Vagina (tissue), 2 donors: ENCODE measurements at places on chromosomes 2 and 18. TPM values are rescaled to one million over a fixed set of nuclear protein-coding genes. Genes with fewer than 3 reads are reported as not detected.

DNA sequence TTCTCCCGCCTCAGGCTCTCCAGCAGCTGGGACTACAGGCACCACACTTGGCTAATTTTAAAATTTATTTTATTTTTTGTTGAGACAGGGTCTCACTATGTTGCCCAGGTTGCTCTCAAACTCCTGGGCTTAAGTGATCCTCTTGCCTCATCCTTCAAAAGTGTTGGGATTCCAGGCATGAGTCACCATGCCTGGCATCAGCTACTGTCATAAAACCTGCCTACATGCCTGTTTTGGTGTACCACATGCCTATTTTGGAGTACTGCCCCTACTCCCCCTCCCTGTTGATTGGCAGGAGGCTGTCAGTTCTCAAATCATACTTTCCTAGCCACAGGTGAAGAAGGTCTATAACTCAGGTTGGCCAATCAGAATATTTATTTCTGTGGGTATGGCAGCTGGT is 64.0 kb downstream of the CHST9 start:
- DNase-seq, result no peak

The OR6B2 gene
- total RNA-seq, result not detected

The TNFRSF11A gene
- total RNA-seq, result 3.9 TPM

- DNase-seq, result no peak
These were observed 34.8 kb upstream of the SKA1 start for GRCh38 chr18:50340078-50340477.

- DNase-seq, result no peak
These were observed 7.1 kb upstream of the GRHL1 start for GRCh38 chr2:9944330-9944758.

The IL1R2 gene
- total RNA-seq, result 63.3 TPM

DNA sequence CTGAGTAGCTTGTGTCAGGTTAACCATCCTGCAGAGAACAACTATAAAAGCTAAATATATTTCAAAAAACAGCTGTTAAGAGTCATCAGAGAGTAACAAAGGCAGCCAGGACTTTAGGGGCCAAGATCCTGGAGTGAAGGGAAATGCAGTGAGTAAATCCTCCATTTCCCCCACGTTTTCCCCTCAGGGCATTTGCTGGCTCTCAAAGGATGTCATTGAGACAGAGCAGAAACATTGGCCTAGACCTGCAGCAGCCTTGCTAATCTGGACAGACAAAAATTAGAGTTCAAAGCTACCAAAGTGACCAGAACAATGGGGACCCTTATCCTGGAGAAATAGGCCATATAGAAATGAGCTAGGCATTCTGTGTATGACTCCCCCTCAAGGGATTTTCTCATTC is 21.1 kb upstream of the KLHL29 start:
- no peak for DNase-seq

DNA sequence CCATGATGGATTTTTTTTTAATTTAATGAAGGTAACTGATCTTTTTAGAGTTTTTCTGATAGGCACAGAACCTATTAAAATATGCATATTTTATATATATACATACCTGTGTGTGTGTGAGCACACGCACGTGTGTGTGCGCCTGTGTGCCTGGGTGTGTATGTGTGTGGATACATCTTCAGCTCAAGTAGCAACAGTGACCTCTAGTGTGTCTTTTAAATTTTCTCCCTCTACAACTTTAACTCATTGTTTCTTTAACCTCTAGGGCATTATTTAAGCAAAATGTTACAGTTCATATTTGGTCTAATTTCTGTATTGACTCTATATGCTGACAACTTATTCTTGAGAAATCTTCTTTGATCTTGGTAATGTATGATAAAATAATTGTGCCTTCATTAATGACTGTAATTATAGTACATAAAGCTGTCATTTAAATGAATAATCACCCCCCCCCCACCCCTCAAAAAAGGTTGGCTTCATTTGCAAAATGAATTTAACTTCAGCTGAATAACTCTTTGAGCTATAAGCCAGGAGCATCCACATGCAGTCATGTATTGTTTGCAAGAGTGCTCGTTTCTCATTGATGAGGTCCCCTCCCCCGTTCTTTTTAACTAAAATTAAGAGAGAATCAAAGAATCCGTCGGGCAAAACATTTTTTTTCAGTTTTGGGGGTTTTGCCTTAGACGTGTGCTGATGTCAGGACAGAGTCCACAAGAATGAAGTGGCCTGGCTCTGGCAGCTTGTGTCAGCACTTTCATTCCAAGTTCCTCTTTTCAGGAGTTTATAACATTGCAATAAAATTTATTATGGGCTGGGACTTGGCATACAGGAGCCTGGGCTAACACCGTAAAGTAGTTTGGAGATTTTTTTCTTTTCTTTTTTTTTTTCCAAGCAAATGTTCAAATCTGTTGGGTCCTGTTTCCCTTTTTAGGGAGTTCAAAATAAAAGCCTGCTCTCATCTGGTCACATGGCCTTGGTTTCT is 80.0 kb downstream of the ETAA1 start:
- DNase-seq, result no peak

The TPRKB gene
- total RNA-seq, result 18.9 TPM
